ENCODE measurements at places on chromosomes 3 and 15. TPM values are rescaled to one million over a fixed set of nuclear protein-coding genes. Genes with fewer than 3 reads are reported as not detected.

Gene CPNE4
- total RNA-seq: 0.22 TPM

Gene RPUSD3
- total RNA-seq: 57.7 TPM

Gene SMAD3
- 99.5 TPM for total RNA-seq

Gene MUSTN1
- total RNA-seq: not detected

Gene ZNF385D
- total RNA-seq: 0.28 TPM

Gene KLHL40
- total RNA-seq: not detected

Gene C3orf22
- total RNA-seq: not detected

Gene PCYT1A
- total RNA-seq: 91.2 TPM

Gene ZNF860
- 2.6 TPM for total RNA-seq

Gene UQCRC1
- 255 TPM for total RNA-seq

Gene STAC
- total RNA-seq: 17.6 TPM

Gene NLGN1
- total RNA-seq: 1.4 TPM

Gene SERPINI2
- not detected for total RNA-seq

Gene CADM2
- total RNA-seq: 0.59 TPM

Gene WDR5B
- total RNA-seq: 5.8 TPM

Gene BNC1
- total RNA-seq: 0.83 TPM

Gene DISP2
- total RNA-seq: 0.35 TPM

Gene GP9
- not detected for total RNA-seq

Gene HYKK
- 5.6 TPM for total RNA-seq

Gene RPL32
- 1,662 TPM for total RNA-seq

Gene SAMD7
- total RNA-seq: not detected

Gene DAZL
- total RNA-seq: not detected

Gene MYO5C
- total RNA-seq: 35.6 TPM

Gene ITPKA
- 5.3 TPM for total RNA-seq

Gene STT3B
- 155 TPM for total RNA-seq

Gene MGA
- 31.8 TPM for total RNA-seq
